ENCODE measurements at places on chromosomes 16 and 17. TPM values are rescaled to one million over a fixed set of nuclear protein-coding genes. Genes with fewer than 3 reads are reported as not detected.

The ZC3H7A gene
- total RNA-seq = 42.3 TPM

The ENPP7 gene
- not detected for total RNA-seq

The AGRP gene
- total RNA-seq = not detected

The SPOP gene
- total RNA-seq = 58.8 TPM

The TM4SF5 gene
- not detected for total RNA-seq

The CRISPLD2 gene
- 10.6 TPM for total RNA-seq

The EVI2A gene
- total RNA-seq = 1.3 TPM

The BICDL2 gene
- total RNA-seq = not detected

The HSD17B1 gene
- total RNA-seq = 0.32 TPM

The CDYL2 gene
- total RNA-seq = 8.6 TPM

The CDRT4 gene
- 2.9 TPM for total RNA-seq

The ORMDL3 gene
- total RNA-seq = 111 TPM

The HSPB9 gene
- total RNA-seq = not detected

The ARSG gene
- 3.4 TPM for total RNA-seq

The OR3A3 gene
- total RNA-seq = not detected

The HAS3 gene
- total RNA-seq = 0.90 TPM

The NTN1 gene
- total RNA-seq = 19.2 TPM

The TBC1D28 gene
- not detected for total RNA-seq

The TEDC2 gene
- total RNA-seq = 1.4 TPM

The NLRP1 gene
- total RNA-seq = 11.0 TPM

The CES5A gene
- total RNA-seq = not detected

The SLC13A5 gene
- not detected for total RNA-seq

The CLDN9 gene
- 0.75 TPM for total RNA-seq

The KRT32 gene
- total RNA-seq = not detected

The HOXB5 gene
- not detected for total RNA-seq

The KCNJ12 gene
- total RNA-seq = 7.5 TPM

The ARL4D gene
- total RNA-seq = 5.4 TPM

The MYL11 gene
- total RNA-seq = not detected
